ENCODE measurements at places on chromosomes 12 and 14.
A peak's percentile ranks its signal among the peaks of the same experiment; 100 is the strongest.

DNA sequence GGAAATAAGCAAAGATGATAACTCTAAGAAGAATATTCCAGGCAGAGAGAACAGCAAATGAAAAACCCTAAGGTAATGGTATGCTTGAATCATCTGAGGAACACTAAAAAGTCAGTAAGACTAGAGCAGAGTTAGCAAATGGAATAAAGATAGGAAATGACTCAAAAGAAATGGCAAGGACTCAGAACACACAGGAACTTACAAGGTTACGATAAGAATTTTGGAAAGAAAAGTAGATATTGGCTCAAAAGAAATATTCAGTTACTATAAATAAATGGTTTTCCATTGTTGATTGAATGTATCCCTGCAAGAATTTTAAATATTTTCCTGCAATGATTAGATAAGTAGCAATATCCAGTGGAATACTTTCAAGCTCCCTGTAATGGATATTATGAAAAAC, 705.8 kb downstream of the C12orf50 start:
- DNase-seq = no peak

DNA sequence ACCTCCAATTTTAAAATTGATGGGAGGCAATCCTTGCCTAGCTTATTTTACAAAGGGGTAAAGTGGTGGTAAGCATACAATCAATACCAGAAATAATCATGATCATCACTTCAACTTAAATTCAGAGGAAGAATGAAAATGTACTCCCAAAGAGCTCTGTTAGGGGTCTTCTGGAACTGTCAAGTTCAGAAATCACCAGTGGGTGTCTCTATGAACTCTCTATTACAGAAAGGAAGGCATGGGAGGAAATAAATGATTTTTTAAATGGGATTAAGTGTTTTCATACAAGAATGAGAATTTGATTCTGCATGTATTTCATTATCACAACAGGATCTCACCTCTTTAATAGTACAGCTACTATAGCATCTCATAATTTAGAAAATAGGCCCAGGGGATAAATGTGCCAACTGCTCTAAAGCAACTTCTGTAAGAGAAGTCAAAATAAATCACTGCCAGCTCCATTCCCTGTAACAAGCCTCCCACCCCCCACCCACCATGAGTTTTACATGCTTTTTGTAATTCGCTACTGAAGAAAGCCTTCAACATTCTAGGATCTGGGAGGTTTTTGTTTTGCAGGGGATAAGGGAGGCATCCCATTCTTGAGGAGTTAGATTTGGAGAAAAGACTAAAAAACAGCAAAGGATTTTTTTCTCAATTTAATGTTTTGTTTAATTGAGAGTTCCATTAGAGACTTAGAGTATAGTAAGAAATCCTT, 9.7 kb downstream of the DCP1B start:
- no peak for DNase-seq

GRCh38 chr12:29565727-29566126, 68.2 kb upstream of the OVCH1 start:
- peak; percentile 5 for DNase-seq

DNA sequence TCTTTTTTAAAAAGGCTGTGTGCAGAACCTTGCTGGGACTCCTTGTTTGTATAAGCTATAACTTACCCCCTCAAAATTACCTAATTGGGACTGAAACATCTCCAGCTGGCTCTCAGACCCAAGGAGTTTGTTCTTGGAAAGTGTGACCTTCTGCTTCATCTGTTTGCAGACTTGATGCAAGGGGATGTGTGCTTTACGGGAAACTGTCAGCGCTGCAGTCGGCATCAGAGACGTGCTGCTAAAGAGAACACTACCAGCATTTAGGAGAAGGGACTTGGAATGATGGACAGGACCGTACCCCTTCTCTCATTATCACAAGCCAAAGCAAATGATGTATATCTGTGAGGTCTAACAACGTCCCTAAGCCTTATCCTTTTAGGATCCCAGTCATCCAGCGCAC, 174.2 kb upstream of the PARP11 start:
- DNase-seq = no peak

GRCh38 chr14:96660667-96661066, 136.5 kb upstream of the VRK1 start:
- no peak for DNase-seq

GRCh38 chr12:57126061-57126460, 2.2 kb upstream of the LRP1 start:
- DNase-seq = no peak

- no peak for DNase-seq
Observed at GRCh38 chr12:93387780-93388179, 10.1 kb downstream of the NUDT4 start.

DNA sequence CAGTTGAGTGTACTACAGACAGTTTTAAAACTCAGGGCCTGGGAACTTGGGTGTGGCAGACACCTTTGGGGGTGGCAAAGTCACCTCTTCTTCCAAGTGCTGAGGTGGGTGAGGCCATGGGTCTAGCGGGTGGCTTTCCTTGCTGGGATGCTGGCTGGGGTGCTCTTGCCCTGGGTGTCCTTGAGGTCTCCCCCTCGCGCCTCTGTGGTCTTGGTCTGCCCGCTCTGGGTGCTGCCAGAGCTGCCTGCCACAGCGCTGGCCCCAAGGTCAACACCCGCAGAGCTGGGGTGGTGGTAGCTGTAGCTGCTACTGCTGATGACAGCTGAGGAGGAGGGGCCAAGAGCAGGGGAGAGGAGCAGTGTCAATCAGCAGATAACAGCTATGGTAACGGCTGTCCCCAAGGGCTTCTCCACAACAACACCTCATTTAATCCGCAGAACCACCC, 6.8 kb downstream of the KRT74 start:
- DNase-seq = no peak

GRCh38 chr12:7210642-7211151, 21.2 kb downstream of the PEX5 start:
- no peak for DNase-seq

- DNase-seq = no peak
Observed at GRCh38 chr12:1760566-1761382, 59.6 kb upstream of the LRTM2 start.

- DNase-seq = no peak
Observed at GRCh38 chr12:77785211-77785610, 45.5 kb upstream of the NAV3 start.

GRCh38 chr12:15227004-15227679, 5.9 kb upstream of the RERG start:
- peak; percentile 24 for DNase-seq

- peak; percentile 12 for DNase-seq
Observed at GRCh38 chr14:34324363-34324795, 137.7 kb downstream of the SPTSSA start.

- no peak for DNase-seq
Observed at GRCh38 chr14:101216366-101217079, 313.0 kb upstream of the RTL1 start.

GRCh38 chr12:115232455-115233156, 548.6 kb upstream of the TBX3 start:
- DNase-seq = no peak

All from DMS153 (cell line).